ENCODE measurements at places on chromosomes 7 and 10.

DNA sequence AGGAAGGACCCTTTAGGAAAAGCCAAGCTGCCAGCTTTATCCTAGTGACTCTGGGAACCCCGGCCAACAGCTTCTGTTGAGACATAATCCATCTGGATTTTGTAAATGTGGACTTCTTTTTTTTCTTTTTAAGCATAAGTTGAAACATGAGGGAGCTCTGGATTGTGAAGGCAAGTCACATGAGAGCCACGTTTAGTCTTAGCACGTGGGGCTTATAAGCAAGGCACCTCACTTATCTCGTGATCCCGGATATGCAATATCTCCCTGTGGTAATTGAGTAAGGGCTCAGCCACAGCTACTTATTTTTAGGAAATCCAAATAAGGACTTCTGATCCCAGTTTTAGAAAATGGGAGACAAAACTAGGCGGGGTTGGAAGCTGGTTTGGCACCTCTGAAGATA is 111.2 kb upstream of the PTN start:
- no peak for DNase-seq

DNA sequence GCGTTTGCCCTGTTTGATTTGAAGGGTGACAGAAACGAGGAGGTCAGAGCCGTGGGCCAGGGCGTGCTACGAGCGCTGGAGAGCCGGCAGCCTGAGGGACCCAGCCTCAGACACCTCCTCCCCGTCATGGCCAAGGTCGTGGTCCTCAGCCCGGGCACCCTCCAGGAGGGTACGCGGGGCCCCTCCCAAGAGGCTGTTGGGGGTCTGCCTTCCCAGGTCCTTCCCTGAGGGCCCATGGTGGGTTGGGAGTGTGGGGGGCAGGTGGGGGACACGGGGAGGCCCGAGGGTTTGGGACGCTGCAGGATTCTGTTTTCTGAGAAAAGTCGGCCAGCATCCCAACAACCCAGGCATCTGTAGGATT is 7.8 kb downstream of the AP5Z1 start:
- no peak for DNase-seq

GRCh38 chr7:23687011-23687410 is 7.0 kb downstream of the FAM221A start:
- no peak for DNase-seq

DNA sequence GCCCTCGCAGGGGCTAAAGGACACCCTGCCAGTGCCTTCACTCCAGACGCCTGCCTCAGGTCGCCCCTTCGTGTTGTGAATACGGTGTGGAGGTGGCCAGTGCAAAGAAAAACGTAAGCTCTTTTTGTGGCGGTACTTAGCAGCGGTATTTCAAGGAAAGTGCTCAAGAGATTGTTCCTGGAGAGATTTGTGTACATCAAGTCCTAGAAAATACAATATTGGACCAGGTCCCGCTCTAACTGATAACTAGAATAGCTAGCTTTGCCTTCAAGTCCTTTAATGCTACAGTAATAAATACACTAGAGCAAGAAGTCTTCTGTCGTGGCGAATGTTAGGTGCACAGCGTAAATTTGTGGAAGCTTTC is 689 bp downstream of the PLCE1 start:
- no peak for DNase-seq

DNA sequence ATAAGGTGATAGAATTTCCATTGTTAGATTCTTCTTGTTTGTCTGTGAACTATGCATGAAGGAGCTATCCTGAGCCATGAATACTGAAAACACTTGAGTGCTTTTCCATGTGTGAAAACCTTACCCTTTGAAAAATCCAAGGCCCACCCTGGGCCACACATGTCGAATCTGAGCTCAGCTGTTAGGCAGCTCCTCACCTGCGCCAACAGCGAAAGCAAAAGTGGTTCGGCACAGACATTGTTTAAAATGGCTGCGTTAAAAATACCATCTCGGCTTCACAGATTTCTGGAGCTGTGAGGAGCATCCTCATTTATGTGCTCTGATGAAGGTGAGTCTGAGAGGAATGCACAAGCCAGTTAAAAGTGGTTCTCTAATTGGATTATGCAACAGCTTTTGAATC is 137.7 kb downstream of the NEUROD6 start:
- no peak for DNase-seq

DNA sequence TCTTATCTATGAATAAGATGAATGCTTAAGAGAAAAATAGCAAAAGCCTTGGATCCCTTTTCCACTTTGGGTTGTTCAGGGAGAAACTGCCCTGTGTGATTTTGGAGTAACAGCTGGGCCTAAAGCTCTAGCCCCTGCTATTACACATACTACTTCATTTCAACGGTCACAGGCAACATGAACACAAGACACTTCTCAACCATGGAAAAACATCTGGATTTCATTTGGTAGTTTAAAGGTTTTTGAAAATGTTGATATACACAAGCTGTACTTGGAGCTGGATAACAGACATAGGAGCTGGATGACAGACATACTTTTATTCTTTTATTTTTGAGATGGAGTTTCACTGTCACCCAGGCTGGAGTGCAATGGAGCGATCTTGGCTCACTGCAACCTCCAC is 2.7 kb upstream of the CHUK start:
- no peak for DNase-seq

DNA sequence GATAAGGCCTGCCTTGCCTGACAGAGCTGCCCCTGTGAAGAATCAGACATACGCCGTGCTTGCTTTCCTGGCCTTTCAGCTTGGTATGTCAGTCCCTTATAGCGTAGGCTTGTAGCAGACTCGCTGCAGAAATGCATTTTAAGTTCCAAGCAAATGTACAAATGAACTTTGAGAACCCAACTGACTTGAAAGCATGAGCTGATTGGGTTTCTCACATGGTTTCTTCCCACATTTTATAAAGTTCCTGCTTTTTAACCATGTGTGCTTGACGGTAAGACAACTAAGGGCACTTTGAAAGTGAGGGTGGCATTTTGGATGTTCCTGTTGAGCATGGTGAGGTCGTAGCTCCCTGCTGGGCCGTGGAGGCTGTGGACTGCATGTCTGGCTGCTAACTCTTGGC is 62.6 kb downstream of the CCNY start:
- DNase-seq: no peak

- no peak for DNase-seq
Measured at GRCh38 chr10:112728118-112728883, 221.7 kb upstream of the TCF7L2 start.

DNA sequence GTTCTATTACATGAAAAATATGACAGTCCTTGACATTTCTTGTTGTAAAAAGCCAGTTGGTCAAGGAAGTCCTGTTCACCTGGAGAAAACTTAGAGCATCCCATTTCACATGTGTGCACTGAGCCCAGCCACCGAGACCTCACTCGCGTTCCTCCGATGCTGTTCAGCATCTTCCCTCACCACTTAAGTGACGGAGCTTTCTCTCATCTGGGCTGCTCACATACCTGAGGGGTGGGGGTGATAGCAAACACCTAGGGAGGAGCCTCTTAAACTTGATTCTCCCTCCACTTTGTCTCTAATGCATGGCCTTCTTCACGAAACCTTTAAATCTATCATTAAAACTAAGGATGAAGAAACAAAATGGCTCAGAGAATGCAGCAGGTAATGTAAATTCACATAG is 950.2 kb downstream of the GATA3 start:
- no peak for DNase-seq

- DNase-seq: no peak
Measured at GRCh38 chr7:134284952-134285351, 31.8 kb downstream of the SLC35B4 start.

- no peak for DNase-seq
Measured at GRCh38 chr10:110530131-110530831, 32.6 kb downstream of the DUSP5 start.

GRCh38 chr7:117667456-117667855 is 187.6 kb downstream of the CFTR start:
- no peak for DNase-seq

- no peak for DNase-seq
Measured at GRCh38 chr10:35251373-35252100, 84.8 kb upstream of the CCNY start.

DNA sequence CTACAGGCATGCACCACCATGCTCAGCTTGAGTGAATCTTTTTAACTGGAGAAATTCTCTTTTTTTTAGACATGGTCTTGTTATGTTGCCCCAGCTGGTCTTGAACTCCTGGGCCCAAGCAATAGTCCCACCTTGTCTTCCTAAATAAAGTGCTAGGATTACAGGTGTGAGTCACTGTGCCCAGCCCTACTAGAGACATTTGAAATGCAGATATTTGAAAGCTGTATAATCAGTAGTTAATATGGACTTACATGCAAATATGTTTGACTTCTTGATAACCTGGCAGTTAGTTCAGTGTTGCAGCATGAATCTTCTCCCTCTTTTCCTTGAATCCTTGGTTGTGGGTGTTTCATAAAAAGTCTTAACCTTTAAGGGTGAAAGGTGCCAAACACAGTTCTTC is 8.7 kb downstream of the TRRAP start:
- no peak for DNase-seq

GRCh38 chr10:34670081-34670480 is 145.0 kb downstream of the PARD3 start:
- DNase-seq: no peak

GRCh38 chr7:151129960-151130591 is 37.4 kb downstream of the GBX1 start:
- DNase-seq: no peak

GRCh38 chr7:148921189-148921588 is 37.1 kb upstream of the EZH2 start:
- DNase-seq: no peak

DNA sequence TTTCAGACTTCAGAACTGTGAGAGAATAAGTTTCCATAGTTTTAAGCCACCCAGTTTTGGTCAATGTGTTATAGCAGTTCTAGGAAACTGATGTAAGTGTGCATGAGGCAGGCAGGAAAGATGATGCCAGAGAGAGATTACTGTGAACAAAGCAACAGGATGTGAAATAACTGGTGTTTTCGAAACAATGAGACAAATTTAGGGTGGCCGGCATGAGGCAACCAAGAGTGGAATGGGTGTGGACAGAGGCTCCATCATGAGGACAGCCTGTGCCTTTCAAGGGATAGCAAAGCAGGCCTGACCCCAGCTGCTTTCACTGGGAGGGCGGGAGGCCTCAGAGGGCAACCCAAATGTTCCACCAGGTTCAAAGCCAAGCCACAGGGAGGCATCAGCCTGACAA is 67.3 kb upstream of the UCN3 start:
- DNase-seq: no peak

DNA sequence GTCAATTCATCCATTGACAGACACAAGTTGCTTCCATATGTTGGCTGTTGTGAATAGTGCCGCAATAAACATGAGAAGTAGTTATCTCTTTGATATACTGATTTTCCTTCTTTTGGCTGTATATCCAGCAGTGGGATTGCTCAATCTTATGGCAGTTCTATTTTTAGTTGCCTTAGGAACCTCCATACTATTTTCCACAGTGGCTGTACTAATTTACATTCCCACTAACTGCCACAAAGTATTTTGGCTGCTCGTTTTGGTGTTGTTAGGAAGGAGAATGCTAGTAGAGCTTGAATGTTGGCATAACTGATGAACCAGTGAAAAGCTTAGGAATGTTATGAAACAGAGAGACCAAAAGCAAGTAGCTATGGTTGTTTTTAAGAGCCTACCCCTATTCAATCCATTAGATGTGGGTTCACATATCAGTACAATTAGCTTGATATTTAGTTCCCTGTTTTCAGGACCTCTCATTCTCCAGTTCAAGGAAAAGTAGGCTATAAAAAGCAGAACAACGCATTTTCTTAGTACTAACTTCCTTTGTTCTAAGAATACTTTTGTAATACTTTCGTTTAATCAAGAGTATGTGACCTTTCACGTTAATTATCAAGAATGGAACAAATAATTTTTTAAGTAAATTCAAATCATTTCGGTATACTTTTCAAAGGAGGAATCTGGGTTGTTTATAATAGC is 100.3 kb downstream of the FAS start:
- no peak for DNase-seq

DNA sequence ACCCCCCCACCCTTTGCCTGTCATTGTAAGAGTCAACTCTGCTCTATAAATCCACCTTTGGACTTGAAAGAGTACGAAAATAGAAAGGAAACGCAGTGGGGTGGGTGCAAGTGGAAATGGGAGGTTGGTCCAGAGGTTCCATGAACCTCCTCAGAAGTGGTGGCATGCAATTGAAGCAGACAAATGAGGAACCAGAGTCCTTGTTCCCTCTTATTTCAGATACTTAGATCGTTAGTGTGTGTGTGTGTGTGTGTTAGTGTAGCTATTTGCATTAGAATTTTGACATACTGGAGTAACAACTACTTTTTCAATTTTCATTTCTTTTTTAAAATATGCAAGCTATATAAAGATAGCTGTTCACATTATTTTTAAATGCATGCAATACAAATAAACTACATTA is 18.1 kb upstream of the TFAM start:
- no peak for DNase-seq

GRCh38 chr10:101234333-101234732 is 5.1 kb upstream of the LBX1 start:
- DNase-seq: no peak

DNA sequence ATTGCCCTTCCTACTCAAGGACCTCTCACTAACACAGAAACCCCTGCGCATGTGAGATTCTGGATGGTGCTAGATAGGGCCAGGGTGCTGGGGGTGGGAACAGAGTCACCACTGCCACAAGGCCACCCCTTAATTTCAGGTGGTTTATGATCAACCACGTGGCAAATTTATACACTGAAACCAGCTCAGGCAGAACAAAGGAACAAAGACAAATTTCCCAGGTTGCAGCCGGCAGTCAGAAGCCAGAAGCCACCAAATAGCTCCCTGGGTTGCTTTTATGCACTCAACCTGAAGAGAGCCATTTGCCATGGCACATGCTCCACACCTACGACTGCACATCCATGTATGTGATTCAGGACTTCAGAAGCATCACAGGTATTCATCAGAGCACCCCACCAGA is 2.5 kb downstream of the VOPP1 start:
- DNase-seq: peak; percentile 57

DNA sequence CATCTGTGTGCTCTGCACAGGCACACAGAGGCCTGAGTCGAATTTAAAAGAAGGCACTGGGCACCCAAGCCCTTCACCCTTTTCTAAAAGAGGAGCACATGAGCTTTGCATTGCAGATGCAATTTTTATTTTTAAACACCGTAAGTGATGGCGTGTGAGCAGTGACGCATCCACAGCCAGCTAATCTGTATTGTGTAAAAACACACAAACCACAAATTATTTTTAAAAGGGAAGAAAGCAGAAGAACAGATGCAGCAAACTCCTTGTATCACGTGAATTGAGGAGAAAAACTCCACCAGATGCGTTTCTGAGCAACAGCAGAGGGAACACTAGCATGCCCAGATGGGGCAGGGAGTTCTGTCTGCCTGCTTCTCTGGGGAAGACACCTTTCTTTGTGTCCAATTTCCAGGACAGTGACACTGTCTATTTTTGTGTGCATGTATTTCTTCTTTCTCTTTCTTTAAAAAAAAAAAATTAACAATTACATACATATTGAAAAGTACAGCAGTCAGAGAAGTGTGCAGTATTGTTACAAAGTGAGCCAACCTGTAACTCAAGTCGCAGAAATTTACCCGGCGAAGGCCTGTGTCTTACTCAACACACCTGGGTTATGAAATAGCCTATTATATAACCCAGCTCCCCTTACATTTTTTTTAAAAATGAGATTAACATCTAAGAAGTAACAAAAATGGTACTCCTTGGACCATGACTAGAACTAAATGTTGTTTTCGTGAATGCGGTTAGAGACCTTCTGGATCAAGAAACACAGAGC is 39.2 kb downstream of the EEPD1 start:
- no peak for DNase-seq

Measured in activated T-cell treated with anti-CD3 and anti-CD28 coated beads for 24 hours (primary cell).